Activated CD4-positive, alpha-beta T cell treated with anti-CD3 and anti-CD28 coated beads, Interleukin-10, Interleukin-2, amounts not matched to agents 100 ng/mL and 50 ng/mL, durations not matched to agents 16 hours and 8 hours (primary cell): ENCODE measurements at places on chromosomes 16 and 17.

DNA sequence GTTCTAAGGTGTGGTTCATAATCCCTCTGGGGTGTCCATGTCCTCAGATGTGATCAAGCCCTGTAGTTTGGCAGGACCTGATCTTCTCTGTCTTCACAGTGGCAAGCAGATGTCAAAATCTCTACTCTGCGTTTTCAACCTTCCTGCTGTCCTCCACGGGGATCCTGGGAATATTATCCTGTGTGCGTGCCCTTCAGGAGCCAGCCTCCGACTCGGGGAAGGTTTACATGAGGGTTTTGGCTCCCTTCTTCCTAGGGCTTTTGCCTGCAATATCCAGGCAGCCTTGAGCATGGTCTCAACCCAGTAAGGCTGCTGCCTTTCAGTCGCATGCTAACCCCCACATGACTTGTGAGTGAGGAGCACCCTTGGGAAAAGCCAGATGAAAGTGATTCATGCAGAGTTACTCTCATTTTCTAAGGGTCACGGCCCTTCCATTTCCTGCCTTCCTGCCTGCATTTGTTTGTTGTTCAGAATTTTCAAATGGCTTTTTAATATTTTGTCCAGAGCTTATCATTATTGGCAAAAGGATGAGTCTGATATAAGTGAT is 202.2 kb upstream of the CHMP6 start:
- peak; percentile 61 for DNase-seq

- DNase-seq, result no peak
Measured at GRCh38 chr16:17431012-17431411, 39.7 kb downstream of the XYLT1 start.

DNA sequence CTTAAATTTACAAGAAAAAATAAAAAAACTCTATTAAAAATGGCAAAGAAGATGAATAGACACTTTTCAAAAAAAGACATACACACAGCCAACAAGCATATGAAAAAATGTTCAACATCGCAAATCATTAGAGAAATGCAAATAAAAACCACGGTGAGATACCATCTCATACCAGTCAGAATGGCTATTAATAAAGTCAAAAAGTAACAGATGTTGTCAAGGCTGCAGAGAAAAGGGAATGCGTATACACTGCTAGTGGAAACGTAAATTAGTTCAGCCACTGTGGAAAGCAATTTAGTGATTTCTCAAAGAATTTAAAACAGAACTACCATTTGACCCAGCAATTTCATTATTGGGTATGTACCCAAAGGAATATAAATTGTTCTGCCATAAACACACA is 31.4 kb downstream of the CAPNS2 start:
- no peak for DNase-seq

DNA sequence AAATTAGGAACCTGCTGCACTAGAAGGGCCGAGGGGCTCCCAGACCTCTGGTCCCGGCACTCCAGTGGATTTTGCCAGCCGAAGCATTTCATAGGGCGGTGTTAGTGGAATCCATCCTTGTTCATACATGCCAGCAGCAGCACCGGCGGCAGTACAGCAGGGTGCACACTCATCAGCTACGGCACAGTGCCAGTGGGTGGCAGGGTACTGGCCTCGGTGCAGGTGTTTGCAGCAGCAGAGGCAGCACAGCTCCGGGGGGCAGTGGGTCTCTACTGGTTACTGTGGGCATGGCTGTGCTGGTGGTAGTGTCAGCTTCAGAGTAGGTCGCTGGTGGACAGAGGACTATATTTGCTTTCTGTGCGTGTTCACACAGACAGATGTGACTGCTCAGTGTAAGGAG is 985.7 kb downstream of the CDH8 start:
- no peak for DNase-seq

DNA sequence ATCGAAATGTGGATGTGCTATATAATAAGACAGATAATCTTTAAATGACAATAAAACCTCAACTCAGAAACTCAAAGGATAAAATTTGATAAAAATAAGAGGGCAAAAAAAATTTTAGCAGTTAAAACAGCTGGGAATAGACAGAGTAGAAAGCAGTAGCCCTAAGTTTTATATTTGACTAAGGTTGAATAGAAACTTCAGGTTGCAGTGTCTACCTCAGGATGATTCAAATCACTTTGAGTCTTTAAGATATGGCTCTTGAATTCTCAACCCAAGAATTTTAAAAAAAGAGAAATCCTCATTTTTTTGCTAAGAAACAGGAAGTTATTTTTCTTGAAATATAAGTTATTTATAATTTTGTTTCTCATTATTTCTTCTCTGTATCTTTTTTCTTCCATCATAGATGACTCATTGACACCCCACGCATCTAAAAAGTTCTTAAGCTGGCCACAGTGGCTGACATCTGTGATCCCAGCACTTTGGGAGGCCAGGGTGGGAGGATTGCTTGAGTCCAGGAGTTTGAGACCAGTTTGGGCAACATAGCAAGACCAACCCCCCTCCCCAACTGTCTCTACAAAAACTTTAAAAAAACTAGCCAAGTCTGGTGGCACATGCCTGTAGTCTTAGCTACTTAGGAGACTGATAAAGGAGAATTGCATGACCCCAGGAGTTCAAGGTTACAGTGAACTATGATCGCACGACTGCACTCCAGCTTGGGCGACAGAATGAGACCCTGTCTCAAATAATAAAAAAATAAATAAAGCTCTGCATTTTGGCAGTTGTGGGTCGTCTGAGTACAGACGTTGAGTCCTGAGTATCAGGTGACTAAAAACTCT is 23.9 kb downstream of the NFAT5 start:
- no peak for DNase-seq

DNA sequence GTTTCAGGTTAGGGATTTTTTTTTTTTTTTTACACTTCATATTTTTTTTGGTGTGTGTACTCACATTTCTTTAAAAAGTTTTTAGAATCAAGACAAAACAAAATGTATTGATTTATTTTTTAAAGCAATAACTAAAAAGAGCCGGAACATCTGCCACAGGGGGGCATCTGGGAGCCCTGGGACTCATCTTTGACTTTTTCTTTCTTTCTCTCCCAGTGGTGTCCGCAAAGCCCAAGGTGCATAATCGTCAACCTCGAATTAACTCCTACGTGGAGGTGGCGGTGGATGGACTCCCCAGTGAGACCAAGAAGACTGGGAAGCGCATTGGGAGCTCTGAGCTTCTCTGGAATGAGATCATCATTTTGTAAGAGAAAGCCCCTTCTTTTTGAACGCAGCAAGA is 36.3 kb downstream of the WWP2 start:
- DNase-seq, result no peak

DNA sequence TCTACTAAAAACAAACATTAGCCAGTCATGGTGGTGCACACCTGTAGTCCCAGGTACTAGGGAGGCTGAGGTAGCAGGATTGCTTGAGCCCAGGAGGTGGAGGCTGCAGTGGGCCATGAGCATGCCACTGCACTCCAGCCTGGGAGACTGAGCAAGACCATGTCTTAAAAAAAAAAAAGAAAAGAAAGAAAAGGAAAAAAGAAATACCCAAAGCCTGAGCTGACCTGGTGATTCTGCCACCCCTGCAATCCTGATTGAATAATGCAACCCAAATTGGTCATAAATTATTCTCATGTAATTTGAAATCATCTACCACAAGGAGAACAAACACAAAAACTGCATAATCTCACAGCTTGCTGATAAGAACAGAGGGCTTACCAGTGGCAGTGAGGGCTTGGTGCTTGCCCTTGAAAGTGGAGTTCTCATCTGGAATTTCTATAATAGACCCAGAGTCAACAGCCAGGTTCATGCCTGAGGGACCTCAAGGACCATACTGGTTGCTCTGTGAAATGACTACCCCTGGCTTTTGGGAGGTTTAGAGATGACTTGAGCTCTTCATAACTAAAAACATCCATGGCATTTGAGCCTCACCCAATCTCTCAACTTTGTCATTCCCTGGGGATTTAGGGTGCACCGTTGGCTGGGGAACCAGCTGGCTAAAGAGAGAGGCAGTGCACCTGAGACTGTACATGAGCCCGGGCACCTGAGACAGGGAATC is 35.4 kb upstream of the TMC5 start:
- no peak for DNase-seq

GRCh38 chr16:11030990-11031510 is 86.7 kb downstream of the CLEC16A start:
- no peak for DNase-seq

DNA sequence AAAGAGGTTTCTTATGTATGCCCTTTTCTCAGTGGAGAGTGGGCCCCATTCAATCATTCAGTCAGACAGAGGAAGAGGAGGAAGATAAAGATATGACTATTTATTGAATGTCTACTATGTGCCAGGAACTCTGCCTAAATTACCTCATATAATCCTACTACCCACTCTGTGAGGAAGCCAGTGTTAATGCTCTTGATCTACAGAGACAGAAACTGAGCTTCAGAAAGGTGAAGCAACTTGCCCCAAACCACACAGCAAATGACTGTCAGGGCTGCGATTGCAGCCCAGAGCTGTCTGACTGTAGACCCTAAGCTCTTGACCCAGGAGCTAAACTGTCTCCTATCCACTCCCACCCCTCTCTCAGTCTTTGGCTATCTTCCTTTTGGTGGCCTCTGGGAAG is 8.4 kb downstream of the SRCIN1 start:
- peak; percentile 27 for DNase-seq

DNA sequence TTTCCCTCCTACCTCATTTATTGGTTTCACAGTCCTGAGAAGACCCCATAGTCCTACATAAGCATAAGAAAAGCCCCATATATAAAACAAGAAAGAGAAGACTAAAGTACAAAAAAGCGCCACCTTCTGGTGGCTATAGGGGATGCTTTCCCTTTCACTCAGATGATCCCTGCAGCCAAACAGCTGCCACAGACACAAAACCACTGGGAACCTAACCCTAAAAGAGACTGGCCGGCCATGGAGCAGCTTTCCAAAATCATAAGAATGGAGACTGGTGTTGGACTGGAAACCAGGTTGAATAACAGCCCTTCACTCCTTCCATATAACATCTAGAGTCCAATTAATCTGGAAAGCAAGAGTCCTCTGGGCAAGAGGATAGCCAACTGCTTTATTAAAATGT is 11.4 kb downstream of the DYNC1LI2 start:
- peak; percentile 42 for DNase-seq

- DNase-seq, result no peak
Measured at GRCh38 chr17:78392295-78392694, 13.8 kb downstream of the PGS1 start.

- no peak for DNase-seq
Measured at GRCh38 chr17:38578229-38579082, 27.3 kb downstream of the SRCIN1 start.

DNA sequence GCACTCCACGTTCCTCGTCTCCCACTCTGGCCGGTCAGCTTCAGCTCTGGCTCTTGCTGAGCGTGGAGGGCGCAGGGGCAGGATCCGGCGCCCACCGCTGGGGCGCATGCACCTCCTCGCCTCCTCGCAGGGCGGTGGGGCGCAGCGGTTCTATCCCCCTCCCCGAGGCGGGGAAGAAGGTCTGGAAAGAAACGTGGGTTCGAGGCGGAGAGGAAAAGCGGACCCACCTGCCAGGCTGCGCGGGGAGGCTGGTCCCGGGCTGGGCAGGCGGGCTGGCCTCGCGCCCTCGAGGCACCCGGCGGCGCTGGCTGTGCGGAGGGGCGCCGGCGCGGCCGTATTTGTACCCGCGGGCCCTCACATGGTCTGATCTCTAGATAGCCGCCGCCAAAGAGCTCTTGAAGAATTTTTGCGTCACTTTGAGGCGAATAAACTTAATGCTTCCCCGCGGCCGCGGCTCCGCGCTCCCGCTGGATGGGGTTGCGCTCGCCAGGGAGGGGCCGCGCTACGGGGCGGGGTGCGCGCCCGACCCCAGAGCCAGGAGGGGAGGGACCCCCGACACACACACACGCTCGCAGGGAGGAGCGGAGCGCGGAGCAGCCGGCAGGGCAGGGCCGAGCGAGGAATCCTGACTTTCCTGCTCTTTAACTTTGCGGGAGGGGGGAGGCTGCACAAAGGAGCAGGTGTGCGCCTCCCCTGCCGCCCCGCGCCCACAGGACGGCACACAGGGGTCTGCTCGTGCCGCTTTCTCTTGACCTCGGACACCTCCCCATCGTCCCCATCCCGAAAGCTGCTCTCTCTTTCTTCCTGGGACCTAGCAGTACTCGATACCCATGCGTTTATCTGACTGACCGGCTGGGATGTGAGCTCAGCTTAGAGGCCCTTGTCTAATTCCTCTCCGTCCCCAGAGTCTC is at the start of gene SLC6A4:
SLC6A4 (minus strand) TSS at position 312 of the 911 bp plus-strand sequence. CDS start 13,739 bp downstream, outside the sequence.
- DNase-seq, result no peak

GRCh38 chr16:57575468-57576277 is 33.2 kb downstream of the ADGRG5 start:
- DNase-seq, result no peak

DNA sequence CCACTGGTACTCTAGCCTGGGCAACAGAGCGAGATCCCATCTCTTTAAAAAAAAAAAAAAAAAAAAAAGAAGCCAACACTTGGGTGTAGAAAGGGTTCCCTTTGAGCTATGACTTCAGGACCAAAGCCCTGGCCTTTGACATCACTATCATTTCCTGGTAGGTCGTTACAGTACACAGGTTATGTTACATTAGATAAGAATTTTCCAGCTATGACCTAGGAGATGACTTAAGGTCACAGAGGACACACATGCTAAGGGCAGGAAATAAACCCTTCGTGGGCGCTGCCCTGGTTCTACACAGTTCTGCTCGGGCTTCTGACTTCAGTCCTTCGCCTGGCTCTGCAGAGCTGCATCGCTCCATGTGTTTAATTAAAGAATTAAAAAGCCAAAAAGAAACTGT is 112.0 kb downstream of the ADCY9 start:
- no peak for DNase-seq

- no peak for DNase-seq
Measured at GRCh38 chr16:30003670-30004423, 7.0 kb downstream of the DOC2A start.

DNA sequence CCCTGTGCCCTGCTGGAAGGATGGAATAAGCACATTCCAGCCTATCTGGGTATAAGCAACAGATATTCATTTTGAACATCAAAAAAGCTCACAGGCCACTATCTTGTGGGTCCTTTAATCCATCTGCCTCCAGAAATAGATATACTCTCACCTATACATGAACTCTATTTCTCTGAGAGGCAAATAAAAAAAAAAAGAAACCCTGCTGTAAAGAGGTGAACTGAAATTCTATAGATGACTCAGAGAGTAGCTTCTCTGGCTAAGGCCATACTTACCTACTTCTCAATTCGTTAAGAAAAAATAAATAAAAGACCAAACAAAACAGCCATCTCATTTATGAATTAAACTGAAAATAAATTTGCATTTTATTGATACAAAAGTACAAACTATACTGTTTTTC is 86.3 kb downstream of the DYNLRB2 start:
- DNase-seq, result peak; percentile 14

GRCh38 chr17:48030531-48030930 is 7.1 kb downstream of the COPZ2 start:
- no peak for DNase-seq
